Pancreas (tissue), 10 donors: ENCODE measurements at places on chromosomes 5 and 9. TPM values are rescaled to one million over a fixed set of nuclear protein-coding genes. Genes with fewer than 3 reads are reported as not detected.

DNA sequence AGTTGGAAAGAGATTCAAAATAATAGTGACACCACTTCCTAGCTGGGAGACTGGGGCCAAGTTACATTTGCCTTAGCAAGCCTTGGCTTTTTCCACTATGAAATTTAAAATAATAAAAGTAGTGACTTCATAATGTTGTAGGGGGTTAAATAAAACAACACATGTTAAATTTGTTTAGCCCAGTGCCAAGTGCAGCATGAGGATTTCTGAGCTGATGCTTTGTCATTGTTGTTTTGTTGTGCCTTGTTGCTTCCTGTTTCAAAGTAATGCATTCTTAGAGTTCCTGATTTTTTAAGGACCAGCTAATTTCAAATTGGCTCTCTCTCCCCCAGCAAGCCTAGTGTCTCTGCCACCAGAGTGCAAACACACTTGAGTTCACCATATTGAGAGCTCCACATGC lies 270.7 kb upstream of the PAPPA start:
- no peaks in the 10 kb centered on the region for H3K4me1 ChIP-seq
- no peaks in the 10 kb centered on the region for H3K36me3 ChIP-seq
- DNase-seq: no peak
- no peaks in the 10 kb centered on the region for H3K27me3 ChIP-seq
- no peak overlapping the region for H3K4me3 ChIP-seq

DNA sequence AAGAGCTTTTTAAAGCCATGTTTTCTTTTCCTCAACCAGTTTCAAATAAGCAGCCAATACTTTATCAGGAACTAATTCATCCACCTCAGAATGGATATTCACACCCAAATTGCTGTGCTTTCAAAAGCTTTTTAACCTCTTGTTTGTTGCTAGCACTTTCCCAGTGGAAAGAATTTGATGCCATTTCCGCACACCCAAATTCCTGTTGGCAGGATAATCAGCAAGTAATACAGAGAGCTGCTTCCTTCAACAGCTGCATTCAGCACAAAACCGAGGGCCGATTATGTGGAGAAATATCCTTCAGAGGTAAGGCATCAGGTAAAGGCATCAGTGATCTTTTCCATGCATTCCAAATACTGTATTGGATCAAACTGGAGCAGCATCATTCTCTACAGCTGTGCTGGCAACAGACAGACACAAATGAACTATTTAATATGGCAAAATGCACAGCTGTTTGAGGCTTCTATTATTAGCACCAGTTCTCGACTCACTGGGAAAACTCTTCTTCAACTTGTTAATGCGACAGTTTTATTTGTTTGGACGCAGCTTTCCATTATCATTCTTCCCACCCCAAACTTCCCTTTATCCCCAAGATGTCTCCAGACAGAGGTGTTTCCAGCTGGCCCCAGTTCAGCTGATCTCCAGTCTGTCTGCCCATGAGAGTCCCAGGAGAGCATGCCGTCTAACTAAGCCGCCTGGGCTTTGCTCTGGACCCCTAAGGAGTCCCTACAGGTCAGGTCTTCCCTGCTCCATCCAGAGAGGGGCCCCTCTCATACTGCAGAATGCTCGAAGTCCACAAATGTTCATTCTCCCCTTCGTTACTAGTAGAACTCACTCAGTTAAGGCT lies 22.2 kb upstream of the MGAT1 start:
- H3K27ac ChIP-seq: peak overlapping the region; percentile 68
- H3K4me3 ChIP-seq: no peak overlapping the region
- no peaks in the 10 kb centered on the region for H3K36me3 ChIP-seq

Gene PHF24
- polyA plus RNA-seq: 0.05 TPM

Gene ADGRD2
- 0.23 TPM for polyA plus RNA-seq

Gene CDKN2B-AS1
- not detected for polyA plus RNA-seq

DNA sequence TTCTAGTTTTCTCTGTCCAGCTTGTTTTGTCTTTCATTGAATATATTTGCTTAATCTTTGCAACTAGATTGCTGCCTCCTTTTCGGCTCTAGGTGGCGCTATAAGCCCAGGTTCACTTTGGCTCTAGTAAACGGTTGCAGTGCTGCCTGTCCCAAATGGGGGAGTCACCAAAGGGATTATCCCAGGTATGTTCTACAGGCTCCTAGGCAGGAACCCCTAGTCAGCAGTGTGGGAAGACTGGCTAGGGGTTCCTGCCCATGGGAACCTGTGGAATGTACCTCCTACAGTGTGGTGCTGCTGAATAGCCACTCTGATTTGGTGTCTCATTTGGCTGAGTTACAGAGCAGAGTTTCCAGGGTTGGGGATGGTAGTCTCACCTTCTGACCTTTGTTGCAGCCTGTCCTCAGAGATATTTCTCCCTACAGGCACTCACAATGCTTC lies 85.2 kb downstream of the ARSB start:
- H3K4me3 ChIP-seq: no peak overlapping the region
- no peaks in the 10 kb centered on the region for H3K27me3 ChIP-seq
- no peaks in the 10 kb centered on the region for H3K36me3 ChIP-seq
- H3K27ac ChIP-seq: no peak overlapping the region
- H3K4me1 ChIP-seq: no peaks in the 10 kb centered on the region

DNA sequence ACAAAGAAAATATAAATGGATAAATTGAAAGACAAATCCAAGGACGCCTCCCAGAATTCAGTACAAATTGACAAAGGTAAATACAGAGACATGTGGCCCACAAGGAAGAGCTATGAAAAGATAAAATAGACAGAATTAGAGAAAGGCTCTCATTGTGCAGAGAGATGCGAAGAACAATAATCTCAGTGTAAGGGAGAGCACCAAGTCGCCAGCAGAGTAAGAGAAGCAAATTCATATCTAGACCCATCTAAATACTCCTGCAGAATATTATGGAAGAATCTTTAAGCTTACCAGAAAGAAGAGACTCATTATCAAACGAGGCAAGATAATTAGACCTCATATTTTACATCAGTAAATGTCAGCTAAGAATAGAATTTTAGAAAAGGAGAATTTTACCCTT lies 101.7 kb upstream of the ITGA1 start:
- H3K4me1 ChIP-seq: no peaks in the 10 kb centered on the region
- H3K27me3 ChIP-seq: no peaks in the 10 kb centered on the region
- H3K27ac ChIP-seq: no peak overlapping the region
- DNase-seq: no peak
- H3K36me3 ChIP-seq: no peaks in the 10 kb centered on the region

Gene DMGDH
- 1.4 TPM for polyA plus RNA-seq

DNA sequence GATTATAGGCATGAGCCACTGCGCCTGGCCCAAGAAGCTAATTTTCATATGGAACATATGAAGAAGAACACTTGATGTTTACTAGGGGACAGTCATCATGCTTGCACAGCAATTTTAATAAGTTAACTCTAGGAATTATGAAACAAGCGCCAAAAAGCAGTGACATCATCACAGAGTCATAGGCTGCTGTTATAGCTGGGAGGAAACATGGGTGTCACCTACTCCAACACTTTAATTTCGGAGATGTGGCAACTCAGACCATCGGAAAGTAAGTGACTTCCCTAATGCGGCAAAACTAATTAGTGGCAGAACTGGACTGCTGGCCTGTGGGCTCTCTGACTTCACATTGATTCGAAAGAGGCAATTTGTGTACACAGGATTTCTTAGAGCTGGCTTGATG lies 38.1 kb upstream of the EQTN start:
- no peaks in the 10 kb centered on the region for H3K4me1 ChIP-seq
- no peaks in the 10 kb centered on the region for H3K36me3 ChIP-seq
- DNase-seq: no peak
- no peak overlapping the region for H3K27ac ChIP-seq
- H3K27me3 ChIP-seq: no peaks in the 10 kb centered on the region

Gene PHYHD1
- 71.3 TPM for polyA plus RNA-seq

Gene NR4A3
- 3.8 TPM for polyA plus RNA-seq

Gene F12
- polyA plus RNA-seq: 1.1 TPM

Gene ADAMTSL2
- polyA plus RNA-seq: 9.0 TPM

DNA sequence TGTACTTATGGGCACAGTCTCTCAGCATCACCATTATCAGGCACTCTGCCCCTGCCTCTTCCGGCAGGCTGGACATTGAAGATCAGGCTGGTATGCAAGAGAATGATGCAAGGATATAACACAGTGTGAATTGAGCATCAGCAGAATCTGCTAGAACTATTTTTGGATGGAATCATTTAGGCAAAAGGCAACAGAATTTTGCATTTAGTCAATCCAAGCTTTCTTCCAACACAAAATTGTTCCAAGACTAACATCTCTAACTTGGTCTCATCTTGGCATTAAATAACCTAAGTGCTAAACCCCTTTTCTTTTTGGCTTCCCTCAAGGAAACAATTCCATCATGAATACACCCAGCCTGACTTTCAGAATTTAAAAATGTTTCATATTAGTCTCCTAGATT lies 339.9 kb downstream of the PRELID2 start:
- H3K4me1 ChIP-seq: no peaks in the 10 kb centered on the region
- no peaks in the 10 kb centered on the region for H3K27me3 ChIP-seq
- DNase-seq: no peak
- H3K27ac ChIP-seq: no peak overlapping the region
- no peak overlapping the region for H3K4me3 ChIP-seq

Gene UGT3A2
- 0.07 TPM for polyA plus RNA-seq

DNA sequence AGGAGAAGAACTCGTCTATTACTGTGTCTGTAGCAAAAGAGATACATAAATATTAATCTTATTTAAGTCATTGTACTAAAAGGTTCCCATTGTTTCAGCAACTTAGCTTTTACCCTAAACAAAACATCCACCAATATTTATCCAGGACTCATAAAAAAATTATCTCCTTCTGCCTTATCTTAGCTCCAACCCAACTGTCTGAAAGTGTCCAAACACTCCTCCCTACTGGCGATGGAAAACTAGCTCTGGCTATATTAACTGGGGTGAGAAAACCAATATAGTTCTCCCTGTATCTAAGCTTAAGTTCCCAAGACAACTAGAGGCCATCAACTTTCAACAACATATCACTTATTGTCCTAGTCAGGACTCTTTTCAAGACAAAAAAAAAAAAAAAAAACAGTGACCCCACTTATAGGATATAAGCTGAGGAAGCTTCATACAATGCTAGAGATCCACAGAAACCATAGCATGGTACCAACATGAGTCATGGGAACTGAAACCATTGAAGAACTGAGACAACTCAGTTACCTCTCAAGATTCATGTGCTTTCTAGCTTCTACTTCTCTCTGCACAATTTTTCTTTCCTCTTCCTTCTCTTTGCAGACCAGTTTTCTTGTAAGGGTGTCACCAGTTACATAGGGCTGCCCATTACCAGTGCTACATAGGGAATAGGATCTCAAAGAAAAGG lies 150.7 kb upstream of the RASA1 start:
- no peak overlapping the region for H3K4me3 ChIP-seq
- H3K36me3 ChIP-seq: no peaks in the 10 kb centered on the region
- H3K27ac ChIP-seq: no peak overlapping the region
- no peaks in the 10 kb centered on the region for H3K27me3 ChIP-seq
- DNase-seq: no peak
- no peaks in the 10 kb centered on the region for H3K4me1 ChIP-seq

DNA sequence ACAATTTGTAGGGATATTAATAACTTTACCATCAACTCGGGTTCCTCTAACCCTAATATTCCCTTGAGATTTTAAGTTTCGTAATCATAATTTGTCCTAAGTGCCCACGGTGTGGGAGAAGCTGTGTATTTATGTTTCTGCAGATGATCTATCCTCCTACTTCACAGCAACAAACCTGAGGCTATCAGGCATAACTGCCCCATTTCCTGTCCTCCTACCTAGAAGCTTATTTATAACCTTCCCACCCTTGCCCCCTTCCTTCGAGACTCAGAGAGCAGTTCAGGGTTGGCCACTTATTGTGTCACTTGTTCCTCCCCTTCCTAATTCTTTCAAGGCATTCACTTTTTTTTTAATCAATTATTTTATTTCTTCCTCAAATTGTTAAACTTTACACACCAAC lies 29.6 kb upstream of the LCP2 start:
- DNase-seq: no peak
- no peak overlapping the region for H3K27ac ChIP-seq

GRCh38 chr9:108727580-108728111 lies 128.1 kb downstream of the ACTL7B start:
- H3K27ac ChIP-seq: no peak overlapping the region
- no peak for DNase-seq
- no peaks in the 10 kb centered on the region for H3K36me3 ChIP-seq
- H3K4me3 ChIP-seq: no peak overlapping the region
- no peaks in the 10 kb centered on the region for H3K4me1 ChIP-seq

GRCh38 chr5:128877476-128877875 lies 87.8 kb upstream of the SLC27A6 start:
- DNase-seq: no peak
- no peaks in the 10 kb centered on the region for H3K36me3 ChIP-seq
- H3K4me1 ChIP-seq: no peaks in the 10 kb centered on the region
- H3K27me3 ChIP-seq: peaks cover 7% of the 10 kb centered on the region
- no peak overlapping the region for H3K4me3 ChIP-seq

- H3K36me3 ChIP-seq: no peaks in the 10 kb centered on the region
- DNase-seq: no peak
- no peak overlapping the region for H3K4me3 ChIP-seq
- H3K4me1 ChIP-seq: no peaks in the 10 kb centered on the region
- no peak overlapping the region for H3K27ac ChIP-seq
- no peaks in the 10 kb centered on the region for H3K27me3 ChIP-seq
Measured at GRCh38 chr5:169063316-169063953, 237.5 kb downstream of the SLIT3 start.

DNA sequence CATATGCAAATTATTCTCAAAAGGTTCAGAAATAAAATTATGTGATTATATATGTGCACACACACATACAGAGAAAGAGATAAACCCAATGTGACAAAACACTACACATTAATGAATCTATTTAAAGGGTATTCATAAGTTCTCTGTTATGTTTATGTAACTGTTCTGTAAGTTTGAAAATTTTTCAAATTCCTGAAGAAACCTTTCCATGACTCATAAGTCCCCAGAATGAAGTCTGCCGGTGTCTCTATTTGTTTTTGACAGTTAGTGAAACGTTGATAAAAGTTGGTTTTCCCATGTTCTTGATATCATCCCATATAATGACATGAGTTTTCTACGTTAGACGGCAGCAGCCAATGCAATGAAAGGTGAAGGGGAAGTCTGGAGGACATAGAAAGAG lies 199.5 kb upstream of the PUM3 start:
- no peaks in the 10 kb centered on the region for H3K27me3 ChIP-seq
- no peak overlapping the region for H3K27ac ChIP-seq
- no peaks in the 10 kb centered on the region for H3K4me1 ChIP-seq
- H3K36me3 ChIP-seq: no peaks in the 10 kb centered on the region
- H3K4me3 ChIP-seq: no peak overlapping the region
- DNase-seq: no peak

DNA sequence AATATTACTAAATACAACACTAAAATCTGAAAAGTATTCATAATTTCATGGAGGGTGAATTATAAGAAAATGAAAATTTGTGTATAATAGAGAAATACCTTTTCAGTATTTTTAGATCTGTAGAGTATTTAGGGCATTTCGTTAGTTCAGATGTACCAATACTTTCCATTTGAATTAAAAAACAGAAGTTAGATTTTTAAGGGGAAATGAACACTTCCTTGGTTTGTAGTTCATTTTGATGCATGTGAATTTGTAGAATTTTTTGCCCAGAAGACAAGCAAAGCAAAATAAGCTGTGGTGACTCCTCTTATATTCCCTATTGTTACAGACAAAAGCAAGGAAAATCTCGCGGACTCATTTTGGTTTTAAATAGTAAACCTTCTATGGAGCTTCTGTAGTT lies 209.0 kb upstream of the RPS23 start:
- no peak for DNase-seq
- H3K4me3 ChIP-seq: no peak overlapping the region
- no peak overlapping the region for H3K27ac ChIP-seq
- no peaks in the 10 kb centered on the region for H3K4me1 ChIP-seq
- no peaks in the 10 kb centered on the region for H3K36me3 ChIP-seq
